Left ventricle myocardium inferior (tissue), 1 donor: ENCODE measurements at places on chromosomes 11 and 22. TPM values are rescaled to one million over a fixed set of nuclear protein-coding genes. Genes with fewer than 3 reads are reported as not detected.

The CCDC73 gene
- total RNA-seq: not detected

The HEPN1 gene
- not detected for total RNA-seq

DNA sequence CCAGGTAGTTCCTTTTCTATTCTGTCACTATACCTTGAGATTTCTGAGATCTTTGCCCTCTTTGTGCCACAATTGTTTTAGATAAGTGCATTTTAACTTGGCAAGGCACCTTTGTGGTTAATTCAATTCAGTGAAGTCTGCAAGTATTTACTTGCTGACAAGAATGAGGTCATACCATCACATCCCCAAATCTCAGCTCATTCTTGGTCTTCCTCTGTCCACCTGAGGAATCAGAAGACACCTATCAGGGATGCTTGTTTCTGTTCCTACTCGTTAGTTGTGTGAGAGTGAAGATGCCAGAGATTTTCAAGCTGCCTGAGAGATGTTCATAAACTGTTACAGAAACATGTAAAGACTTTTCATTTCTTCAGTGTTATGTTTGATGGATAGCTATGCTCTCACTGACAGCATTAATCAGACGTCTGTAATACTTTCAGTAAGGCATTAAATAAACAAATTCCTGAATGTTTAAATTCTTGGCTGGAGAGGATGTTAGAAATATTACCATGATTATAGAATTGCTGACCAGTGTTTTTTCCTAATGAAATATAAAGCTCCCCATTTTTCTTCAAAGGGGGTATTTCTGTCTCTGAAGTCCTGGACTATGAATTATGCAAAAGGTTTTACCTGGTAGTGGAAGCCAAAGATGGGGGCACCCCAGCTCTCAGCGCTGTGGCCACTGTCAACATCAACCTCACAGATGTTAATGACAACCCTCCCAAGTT, 135.0 kb upstream of the MTNR1B start:
- DNase-seq: no peak
- peaks cover 36% of the 10 kb centered on the region for H3K27me3 ChIP-seq
- H3K4me3 ChIP-seq: no peak overlapping the region
- H3K4me1 ChIP-seq: no peaks in the 10 kb centered on the region
- H3K27ac ChIP-seq: no peak overlapping the region

DNA sequence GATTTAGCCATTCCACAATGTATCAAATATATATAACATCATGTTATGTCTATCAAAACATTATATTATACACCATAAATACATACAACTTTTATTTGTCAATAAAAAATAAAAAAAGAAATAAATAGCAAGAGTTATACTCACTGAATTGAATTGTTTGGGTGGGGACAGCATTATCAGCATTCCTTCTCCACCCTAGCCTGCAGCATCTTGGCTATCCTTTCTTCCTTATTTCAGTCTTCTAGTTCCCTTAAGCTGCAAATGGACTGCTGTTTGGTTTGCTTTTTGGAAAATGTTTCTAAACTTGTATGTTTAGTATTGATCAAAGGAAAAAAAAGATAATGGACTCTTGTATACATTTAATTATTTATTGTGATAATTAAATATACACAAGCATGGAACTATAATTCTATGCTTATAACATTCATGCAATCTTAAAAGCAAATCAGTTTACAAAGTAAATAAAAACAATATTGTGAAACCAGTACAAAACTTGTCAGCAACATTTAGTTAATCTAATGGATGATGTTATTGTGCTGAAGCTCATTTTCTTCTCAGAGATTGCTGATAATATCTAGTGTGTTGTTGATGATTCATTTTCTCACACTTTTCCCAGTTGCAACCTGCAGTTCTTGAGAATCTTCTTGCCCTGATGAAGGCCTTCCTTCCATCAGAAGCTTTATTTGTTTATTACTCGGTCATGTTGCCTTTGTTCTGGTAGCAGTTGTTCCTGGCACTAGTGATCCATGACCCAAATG, 5.0 kb downstream of the ARHGAP42 start:
- H3K27ac ChIP-seq: no peak overlapping the region
- H3K27me3 ChIP-seq: no peaks in the 10 kb centered on the region
- H3K36me3 ChIP-seq: no peaks in the 10 kb centered on the region
- no peak for DNase-seq

DNA sequence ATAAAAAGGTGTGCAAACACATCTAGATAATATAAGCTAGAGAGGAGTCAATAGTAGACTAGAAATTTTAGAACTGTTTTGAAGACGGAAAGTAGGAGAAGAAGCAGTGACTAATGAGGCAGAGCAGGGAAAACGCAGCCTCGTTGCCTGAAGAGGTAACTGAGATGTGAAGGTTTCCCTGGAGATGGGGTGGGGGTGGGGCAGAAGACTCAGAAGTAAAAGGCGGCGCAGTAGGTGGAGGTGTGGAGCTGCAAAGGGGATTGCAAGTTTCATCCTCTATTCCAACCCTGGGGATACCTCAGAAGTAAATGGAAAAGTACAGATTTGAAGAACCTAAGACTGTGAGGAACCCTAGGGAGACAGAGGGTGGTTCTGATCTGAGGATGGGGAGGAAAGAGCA, 109.5 kb downstream of the TMPRSS5 start:
- no peak for DNase-seq
- H3K36me3 ChIP-seq: no peaks in the 10 kb centered on the region
- no peak overlapping the region for H3K4me3 ChIP-seq
- H3K4me1 ChIP-seq: no peaks in the 10 kb centered on the region
- no peaks in the 10 kb centered on the region for H3K27me3 ChIP-seq
